ENCODE measurements at places on chromosomes 2 and 18.

- DNase-seq, result no peak
Measured at GRCh38 chr2:112927745-112928144, 16.8 kb downstream of the IL37 start.

- no peak for DNase-seq
Measured at GRCh38 chr2:166960702-166961270, 72.5 kb downstream of the XIRP2 start.

- no peak for DNase-seq
Measured at GRCh38 chr2:168934826-168935225, 33.7 kb downstream of the G6PC2 start.

GRCh38 chr2:105510761-105511528 is 112.1 kb upstream of the FHL2 start:
- no peak for DNase-seq

GRCh38 chr2:147487286-147487977 is 357.4 kb upstream of the ACVR2A start:
- no peak for DNase-seq

DNA sequence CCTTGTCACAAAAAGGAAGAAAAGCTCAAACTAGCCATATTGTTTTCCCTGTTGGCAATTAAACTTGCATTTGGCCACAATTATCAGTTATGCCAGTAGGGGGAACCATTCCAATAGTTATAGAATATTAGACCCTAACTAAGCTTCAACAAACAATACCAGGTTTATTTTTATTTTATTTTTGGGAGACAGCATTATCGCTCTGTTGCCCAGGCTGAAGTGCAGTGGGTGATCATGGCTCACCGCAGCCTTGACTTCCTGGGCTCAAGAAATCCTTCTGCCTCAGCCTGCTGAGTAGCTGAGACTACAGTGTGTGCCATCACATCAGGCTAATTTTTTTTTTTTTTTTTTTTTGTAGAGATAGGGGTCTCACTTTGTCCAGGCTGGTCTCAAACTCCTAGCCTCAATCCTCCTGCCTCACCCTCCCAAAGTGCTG is 102.1 kb downstream of the ATAD2B start:
- DNase-seq, result no peak

GRCh38 chr2:126657148-126657635 is 1.2 kb downstream of the GYPC start:
- peak; percentile 51 for DNase-seq

GRCh38 chr2:70921031-70921430 is 14.7 kb upstream of the ATP6V1B1 start:
- DNase-seq, result no peak

GRCh38 chr18:13616525-13617035 is 109.8 kb downstream of the FAM210A start:
- DNase-seq, result no peak

DNA sequence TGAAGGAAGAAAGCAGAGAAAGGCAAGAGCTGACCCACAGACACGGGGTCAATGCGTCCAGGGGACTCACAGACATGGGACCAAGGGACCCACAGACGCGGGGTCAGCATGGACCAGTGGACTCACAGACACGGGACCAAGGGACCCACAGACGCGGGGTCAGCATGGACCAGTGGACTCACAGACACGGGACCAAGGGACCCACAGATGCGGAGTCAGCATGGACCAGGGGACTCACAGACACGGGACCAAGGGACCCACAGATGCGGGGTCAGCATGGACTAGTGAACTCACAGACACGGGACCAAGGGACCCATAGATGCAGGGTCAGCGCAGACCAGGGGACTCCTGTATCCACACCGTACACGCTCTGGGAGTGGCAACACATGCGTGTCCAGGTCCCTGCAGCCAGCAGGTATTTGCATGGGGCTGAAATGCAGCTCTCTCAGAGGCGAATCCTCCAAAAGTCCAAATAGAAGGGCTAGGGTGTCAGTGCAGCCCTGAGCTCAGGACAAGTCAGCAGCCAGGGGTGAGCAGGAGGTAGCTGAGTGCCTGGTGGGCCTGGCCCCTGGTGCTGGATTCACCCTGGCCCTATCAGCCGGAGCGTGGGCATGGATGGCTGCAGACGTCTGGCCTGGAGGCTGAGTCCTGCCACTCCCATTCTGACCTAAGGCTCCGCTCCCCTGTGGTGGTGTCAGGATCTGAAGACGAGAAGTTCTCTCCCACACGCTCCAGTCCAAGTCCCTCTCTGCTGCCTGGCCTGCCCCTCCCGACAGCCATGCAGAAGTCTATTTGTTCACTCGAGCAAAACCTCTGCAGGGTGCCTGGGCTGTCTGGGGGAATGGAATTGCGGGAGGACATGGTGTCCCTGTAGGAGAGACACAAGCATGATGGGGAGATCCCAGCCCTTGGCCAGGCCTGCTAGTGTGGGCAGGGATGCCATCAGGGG is 28.5 kb downstream of the TMEM18 start:
- DNase-seq, result no peak

DNA sequence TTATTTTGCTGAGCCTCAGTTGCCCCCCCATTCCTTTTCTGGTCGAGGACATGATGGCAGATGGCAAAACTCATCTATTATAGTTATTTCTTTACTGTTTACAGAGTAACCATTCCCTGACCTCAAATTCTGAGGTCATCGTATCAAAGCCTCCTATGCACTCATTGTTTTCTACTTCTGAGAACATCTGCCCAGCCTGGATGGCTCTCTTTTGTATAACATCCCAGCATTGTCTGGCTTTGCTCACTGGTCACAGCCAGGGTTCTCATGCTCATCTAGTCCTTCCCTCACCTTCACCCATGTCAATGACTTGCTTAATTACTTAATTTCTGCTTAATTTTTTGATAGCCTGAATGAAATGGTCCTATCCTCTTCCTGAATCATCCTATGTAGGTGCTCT is 472.1 kb downstream of the PARD3B start:
- DNase-seq, result no peak

GRCh38 chr2:232276733-232277313 is 101.7 kb upstream of the ALPP start:
- no peak for DNase-seq

DNA sequence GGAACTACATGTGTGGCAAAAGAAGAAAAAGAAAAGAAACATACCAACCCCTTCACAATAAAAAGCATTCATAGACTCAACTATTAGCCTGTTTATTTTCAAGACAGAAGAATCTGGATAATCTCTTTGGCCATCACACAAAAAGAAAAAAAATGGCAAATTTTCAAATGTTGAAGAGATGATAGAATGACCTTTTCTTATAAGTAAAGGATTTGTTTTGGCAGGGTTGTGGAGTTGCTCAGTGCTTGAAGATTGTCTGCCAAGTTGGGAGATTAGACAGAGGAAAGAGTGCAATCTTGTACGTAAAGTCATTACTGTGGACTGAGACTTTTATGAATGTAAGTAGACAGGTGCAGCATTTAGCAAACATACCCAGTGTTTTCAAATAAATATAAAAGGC is 18.5 kb upstream of the FAM171B start:
- DNase-seq, result no peak

- DNase-seq, result no peak
Measured at GRCh38 chr18:22152093-22152492, 17.3 kb upstream of the GATA6 start.

GRCh38 chr2:150464270-150464669 is 23.2 kb downstream of the RND3 start:
- DNase-seq, result no peak

DNA sequence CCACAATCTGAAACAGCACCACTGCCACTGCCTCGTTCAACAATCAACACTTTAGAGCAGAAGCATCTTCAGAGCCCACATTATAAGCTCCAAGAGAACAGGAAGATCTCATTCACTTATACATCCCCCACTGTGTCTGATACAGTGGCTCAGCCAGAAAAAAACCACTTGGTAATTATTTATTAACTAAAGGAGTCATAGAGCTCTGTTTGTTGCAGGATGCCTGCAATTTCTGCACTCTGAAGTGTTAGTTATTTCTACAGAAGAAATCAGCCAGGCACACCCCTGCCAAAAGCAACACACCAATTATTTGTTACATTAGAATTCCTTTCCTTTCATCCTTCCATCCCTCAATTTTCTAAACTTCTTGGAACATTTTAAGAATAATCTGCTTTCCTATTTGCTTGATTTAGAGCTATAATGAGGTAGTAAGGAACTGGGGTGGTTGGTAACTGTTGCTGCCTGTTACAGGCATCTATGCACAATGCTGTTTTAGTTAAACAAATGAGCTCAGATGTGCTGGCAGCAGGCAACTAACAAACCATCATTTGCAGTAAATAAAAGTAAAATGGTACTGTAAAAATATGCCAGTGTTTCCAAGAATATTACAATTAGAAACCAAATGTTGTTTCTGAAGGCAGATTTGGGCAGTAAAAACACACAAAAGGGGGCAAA is 59.9 kb downstream of the DYM start:
- DNase-seq, result no peak

- DNase-seq, result no peak
Measured at GRCh38 chr2:231554327-231554726, 24.1 kb upstream of the NMUR1 start.

GRCh38 chr2:16406496-16407289 is 258.9 kb downstream of the CYRIA start:
- no peak for DNase-seq

GRCh38 chr2:178999476-178999875 is 50.5 kb downstream of the CCDC141 start:
- no peak for DNase-seq

GRCh38 chr2:136342138-136342537 is 224.2 kb upstream of the CXCR4 start:
- DNase-seq, result no peak

DNA sequence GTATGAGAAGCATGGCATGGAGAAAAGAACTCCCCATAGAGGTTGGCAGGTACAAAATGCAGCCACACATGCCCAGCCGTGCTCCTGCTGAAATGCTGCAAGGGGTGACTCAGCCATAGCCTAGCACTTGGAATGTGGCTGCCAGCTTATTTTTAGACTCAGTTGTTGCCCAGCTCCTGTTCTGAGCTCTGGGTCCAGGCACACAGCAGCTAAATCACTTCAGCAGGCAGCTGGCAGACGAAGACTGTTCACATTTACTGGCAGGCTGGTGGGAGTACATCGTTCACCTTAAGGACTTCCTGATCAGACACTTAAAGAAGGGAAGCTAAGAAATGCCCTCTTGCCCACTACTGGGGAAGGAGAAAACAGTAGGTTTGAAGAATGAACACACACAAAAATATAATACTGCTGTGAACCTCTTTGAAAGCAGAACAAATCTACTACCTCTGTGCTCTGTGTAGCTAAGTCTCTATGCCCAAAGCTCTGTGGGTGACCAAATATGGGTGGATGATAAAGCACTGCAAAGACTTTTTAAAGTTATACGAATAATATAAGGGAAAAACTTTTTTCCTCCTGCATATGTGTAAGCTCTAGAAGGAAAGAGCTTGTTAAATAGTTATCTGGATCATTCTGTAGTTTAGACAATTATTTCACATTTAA is 146.1 kb downstream of the LNPK start:
- DNase-seq, result peak; percentile 61

DNA sequence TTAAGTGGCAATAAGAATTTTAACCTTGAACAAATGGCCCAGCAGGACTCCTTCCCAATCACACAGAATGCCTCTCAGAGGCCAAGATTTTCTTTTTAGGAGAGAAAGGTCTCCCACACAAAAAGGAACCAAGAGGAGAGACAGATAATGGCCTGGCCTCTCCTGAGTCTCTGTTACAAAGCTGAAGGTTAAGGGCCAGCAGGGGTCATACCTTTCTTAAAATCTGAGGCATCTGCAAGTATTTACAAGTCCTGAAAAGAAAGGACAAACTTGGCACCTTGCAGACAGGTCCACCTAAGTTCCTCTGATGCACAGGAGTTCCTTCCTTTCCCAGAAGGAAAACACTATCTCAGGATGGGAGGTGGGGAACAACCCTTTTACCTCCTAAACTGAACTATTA is 142.3 kb downstream of the TMEM163 start:
- DNase-seq, result no peak

- no peak for DNase-seq
Measured at GRCh38 chr18:7464245-7464966, 102.7 kb upstream of the PTPRM start.

- DNase-seq, result no peak
Measured at GRCh38 chr2:23425885-23426262, 40.9 kb downstream of the KLHL29 start.

GRCh38 chr2:143759455-143759854 is 630.2 kb downstream of the ARHGAP15 start:
- DNase-seq, result no peak

DNA sequence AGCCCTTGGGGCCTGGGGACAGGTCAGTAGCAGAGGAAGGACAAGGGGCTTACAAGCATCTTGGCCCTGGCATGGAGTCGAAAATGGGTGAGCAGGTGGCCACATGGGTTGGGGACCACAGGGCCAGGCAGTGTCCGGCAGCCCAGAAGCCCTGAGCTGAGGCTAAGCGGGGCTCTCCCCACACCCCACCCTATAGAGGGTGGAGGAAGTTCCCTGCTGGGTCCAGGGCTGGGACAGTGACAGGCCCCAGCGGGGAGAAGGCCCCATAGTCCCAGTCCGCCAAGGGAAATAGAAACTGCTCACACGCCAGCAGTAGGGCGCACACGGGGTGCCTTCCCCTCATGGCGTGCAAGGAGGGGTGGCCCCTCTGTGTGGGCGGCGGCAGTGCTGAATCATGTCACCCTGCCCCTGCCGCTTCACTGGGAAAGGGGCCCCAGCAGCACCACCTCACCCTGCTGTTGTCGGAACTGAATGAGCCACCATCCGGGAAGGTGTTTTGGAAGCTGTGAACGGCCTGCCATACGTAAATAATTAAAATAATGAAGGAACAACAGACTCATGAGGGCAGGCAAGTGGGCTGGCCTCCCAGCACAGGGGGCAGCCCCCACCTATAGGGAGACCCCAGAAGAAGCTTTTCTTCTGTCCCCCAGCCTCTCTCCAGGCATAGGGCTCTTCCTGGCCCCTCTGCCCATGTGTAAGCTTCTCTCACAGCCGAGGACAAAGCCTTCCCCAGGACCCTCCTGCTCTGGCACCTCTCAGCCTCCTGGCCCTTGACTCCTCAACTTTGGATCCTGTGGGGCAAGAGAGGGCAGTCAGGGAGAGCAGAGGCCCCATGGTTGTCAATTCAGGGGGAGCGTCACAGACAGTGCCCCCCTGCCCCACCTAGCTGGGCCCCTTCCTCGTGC is 12.7 kb upstream of the DUSP2 start:
- DNase-seq, result no peak

- no peak for DNase-seq
Measured at GRCh38 chr18:66833646-66834045, 229.8 kb upstream of the CDH19 start.

DNA sequence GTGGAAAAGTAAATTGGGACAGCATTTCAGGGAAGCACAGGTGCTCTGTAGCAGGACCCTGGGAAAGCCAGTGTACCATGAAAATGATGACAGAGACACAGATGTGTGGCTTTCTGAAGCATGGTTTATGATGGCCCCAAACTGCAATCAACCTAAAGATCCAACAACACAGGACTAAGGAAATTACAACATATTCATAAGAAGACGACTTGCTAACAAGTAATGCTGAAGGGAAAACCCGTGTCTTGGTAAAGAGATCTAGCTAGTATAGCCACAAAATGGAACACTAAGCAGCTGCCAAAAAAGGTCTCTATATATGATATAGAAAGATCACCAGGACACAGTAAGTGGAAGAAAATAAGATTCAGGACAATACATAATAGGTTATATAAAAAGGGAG is 53.2 kb downstream of the UXS1 start:
- no peak for DNase-seq

- DNase-seq, result no peak
Measured at GRCh38 chr18:73896685-73897084, 250.9 kb downstream of the FBXO15 start.

GRCh38 chr2:204691911-204692510 is 146.7 kb downstream of the PARD3B start:
- peak; percentile 13 for DNase-seq

- DNase-seq, result no peak
Measured at GRCh38 chr18:30828700-30829099, 213.8 kb downstream of the DSC3 start.

GRCh38 chr2:40680547-40680946 is 228.7 kb upstream of the SLC8A1 start:
- DNase-seq, result no peak

Measured in right cardiac atrium (tissue), 5 donors.